ENCODE measurements at places on chromosomes 16 and 17.

DNA sequence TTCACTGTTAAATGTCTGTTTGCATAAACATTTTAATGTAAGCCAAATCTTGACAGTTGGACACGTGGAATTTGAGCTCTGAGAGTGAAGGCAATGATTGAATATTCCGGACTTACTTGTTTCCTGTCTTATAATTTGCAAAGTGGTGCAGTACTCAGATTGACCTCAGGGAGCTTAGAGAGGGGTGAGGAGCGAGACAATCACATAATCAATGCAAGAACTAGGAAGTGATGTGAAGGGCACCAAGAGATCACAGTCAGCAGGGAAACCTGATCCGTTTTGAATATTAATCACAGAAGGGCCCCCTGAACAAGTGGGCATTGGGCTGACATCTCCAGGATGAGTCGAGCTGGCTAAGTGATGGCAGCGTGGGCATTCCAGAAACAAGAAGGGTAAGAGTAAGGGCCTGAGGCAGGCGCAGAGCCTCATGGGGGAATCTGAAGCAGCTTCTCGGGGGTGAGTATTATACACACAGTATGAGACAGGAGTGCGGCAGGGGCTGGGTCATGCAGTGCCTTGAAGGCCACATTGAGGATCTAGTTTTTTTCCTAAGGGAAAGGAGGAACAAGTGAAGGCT lies 26.1 kb downstream of the TEX2 start:
- DNase-seq: no peak

GRCh38 chr17:14125518-14126137 lies 56.3 kb downstream of the COX10 start:
- DNase-seq: no peak

DNA sequence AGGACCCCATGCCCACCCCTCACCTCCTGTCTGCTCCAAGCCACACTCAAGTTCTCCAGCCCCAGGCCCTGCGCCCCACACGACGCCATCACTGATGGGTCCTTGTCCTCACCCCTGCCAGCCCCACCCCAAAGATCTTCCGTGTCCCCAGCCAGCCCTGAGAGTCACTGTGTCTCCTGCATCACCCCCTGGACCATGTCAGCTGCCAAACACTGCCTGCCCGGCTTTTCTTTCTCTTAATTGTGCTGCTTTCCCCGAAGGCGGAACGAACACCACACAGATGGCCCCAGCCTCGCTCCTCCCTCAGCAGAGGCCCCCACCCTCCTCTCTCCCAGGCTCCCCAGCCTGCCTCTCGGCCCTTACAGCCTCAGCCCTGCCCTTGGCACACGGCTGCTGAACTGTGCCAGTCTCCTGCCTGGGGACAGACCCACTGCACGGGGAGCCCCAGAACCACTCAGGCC lies 4.8 kb upstream of the GAA start:
- no peak for DNase-seq

- DNase-seq: no peak
Measured at GRCh38 chr17:80429356-80430275, 14.6 kb downstream of the ENDOV start.

GRCh38 chr16:74586948-74587347 lies 20.0 kb downstream of the GLG1 start:
- DNase-seq: no peak

DNA sequence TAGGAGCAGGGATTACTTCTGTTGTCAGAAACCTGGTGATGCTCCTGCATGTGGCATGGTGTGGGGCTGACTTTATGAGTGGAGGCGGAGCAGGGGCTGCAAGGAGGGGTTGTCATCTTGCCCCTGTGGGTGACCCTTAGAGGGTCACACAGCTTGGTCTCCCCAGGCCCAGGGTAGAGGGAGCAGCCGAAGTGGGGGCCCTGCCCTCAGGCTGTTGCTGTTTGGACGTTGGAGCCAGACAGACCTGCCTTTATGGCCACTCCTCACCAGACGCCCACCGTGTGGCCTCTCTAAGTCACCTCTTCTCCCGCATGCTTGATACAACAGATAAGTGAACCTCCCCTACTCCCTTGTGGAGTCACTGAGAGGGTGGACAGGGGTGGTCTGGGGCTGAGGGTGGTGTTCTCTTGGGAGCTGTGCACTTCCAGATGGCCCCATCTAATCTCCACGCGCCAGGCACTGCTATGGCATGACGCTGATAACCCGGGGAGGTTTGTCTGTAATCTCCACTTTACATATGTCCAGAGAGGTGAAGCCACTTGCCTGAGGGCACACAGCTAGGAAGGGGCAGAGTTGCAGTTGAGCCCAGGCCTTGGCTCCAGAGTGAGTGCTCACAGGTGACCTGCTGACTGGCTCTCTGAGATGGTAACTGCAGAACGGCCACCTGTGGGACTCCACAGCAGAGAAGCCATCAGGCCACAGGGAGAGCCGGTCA lies 10.0 kb downstream of the MAP2K3 start:
- DNase-seq: no peak

DNA sequence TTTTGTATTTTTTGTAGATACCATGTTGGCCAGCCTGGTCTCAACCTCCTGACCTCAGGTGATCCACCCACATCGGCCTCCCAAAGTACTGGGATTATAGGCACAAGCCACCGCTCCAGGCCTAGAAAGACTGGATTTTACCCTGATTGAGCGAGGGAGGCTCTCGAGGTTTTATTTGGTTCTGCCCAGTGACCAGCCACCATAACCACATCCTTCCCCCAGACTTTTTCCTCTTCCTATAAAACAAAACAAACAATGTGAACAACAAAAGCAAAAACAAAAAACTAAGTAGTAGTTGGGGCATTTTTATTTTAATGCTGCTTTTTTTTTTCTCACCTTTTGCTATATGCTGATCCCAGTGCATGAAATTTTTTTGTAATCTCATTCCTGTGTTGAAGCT lies 509.6 kb downstream of the MAF start:
- DNase-seq: no peak

DNA sequence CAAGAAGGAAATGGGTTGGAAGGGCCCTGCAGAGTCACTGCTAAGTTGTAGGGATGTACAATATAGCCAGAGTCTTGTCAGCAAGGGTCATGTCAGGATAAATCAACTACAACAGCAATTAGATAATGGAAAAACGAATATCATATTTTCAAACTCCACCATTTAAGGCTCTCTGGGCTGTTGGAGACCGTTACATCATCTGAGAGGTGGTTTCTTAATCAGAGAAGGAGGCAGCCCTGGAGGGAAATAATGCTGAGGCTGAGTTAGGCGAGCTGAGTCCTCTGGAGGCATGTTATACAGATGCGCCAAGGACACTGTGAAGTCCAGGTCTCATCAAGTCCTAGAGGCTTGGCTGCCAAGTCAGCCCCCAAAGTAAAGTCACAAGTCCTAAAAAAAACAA lies 30.3 kb downstream of the LYRM9 start:
- no peak for DNase-seq

DNA sequence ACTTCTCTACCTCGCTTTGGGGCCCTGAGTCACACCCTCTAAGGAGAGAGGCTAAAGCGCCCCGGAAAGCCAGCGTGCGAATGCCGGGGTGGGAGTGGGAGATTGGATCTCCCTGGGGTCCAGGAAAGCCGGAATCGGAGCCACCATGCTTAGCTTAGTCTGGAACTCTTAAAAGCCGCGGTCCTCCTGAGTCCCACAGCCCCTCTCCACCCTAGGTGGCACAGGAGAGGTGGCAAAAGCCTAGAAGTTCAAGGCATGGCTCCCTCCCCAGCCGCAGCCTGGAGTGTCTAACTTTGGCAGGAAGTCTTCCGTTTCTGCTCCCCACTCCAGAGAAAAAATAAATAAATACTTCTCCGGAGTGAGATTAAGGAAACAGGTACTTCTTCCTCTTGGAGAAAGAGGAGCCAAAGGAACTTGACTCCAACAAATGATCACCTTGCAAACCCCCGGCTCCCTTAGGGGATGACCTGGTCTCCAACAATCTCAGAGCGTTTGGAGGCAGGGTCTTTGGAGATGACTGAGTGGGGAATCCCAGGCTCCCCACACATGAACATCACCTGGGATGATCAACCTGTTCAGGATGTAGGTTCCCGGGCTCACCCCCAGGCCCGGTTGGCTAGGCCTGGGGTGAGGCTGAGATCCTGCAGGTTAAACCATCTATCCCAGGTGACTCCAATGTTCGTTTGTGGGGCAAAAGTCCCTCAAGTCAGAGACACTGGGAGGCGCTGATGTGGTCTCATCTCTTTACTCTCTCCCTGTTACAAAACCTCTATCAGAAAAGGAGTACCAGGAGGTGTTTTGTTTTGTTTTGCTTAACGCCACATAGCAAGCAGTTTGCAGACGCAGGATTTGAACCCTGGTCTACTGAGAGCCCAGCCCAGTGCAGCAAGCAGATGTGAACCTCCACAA lies 2.9 kb downstream of the CIITA start:
- DNase-seq: no peak

- no peak for DNase-seq
Measured at GRCh38 chr17:70796757-70797156, 627.4 kb downstream of the KCNJ2 start.

GRCh38 chr17:57745242-57745641 lies at the start of gene CCDC182:
CCDC182 (minus strand) TSS chr17:57745299; CDS start chr17:57745272, 27 bp downstream.
- DNase-seq: no peak

- DNase-seq: peak; percentile 28
Measured at GRCh38 chr17:27384261-27384701, 72.0 kb upstream of the KSR1 start.

DNA sequence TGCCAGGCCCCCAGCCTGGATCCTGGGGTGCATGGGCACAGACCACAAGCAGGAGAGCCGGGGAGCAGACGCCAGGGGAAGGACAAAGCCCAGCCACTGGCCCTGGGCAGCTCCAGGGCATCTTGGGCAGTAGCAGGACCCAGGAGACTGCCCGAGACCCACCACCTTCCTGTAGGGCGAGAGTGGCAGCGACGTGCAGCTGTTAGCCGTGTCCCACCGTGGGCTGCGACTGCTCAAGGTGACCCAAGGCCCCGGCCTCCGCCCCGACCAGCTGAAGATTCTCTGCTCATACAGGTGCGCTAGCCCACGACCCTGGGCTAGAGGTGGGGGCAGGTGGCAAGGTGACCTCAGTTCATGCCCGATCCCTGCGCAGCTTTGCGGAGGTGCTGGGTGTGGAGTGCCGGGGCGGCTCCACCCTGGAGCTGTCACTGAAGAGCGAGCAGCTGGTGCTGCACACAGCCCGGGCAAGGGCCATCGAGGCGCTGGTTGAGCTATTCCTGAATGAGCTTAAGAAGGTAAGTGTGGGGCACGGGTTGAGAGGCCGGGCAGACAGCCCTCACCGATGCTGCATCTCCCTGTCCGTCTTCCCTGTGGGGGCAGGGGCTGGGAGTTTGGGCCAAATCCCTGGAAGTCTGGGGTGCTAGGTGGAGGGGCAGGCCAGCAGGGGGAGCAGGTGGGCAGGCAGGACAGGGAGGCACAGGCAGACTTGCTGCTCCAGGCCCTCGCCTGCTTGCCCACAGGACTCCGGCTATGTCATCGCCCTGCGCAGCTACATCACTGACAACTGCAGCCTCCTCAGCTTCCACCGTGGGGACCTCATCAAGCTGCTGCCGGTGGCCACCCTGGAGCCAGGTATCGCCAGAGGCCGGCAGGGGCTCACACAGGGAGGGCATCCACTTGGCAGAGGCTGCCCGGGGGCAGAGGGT lies 13.5 kb upstream of the SMIM5 start:
- DNase-seq: no peak

- no peak for DNase-seq
Measured at GRCh38 chr17:38538906-38539305, 66.8 kb downstream of the SRCIN1 start.

GRCh38 chr17:39999067-39999466 lies 16.2 kb upstream of the CSF3 start:
- no peak for DNase-seq

- DNase-seq: no peak
Measured at GRCh38 chr17:58314706-58315015, 13.9 kb downstream of the TSPOAP1 start.

GRCh38 chr17:58686980-58687379 lies 4.9 kb downstream of the TEX14 start:
- no peak for DNase-seq

DNA sequence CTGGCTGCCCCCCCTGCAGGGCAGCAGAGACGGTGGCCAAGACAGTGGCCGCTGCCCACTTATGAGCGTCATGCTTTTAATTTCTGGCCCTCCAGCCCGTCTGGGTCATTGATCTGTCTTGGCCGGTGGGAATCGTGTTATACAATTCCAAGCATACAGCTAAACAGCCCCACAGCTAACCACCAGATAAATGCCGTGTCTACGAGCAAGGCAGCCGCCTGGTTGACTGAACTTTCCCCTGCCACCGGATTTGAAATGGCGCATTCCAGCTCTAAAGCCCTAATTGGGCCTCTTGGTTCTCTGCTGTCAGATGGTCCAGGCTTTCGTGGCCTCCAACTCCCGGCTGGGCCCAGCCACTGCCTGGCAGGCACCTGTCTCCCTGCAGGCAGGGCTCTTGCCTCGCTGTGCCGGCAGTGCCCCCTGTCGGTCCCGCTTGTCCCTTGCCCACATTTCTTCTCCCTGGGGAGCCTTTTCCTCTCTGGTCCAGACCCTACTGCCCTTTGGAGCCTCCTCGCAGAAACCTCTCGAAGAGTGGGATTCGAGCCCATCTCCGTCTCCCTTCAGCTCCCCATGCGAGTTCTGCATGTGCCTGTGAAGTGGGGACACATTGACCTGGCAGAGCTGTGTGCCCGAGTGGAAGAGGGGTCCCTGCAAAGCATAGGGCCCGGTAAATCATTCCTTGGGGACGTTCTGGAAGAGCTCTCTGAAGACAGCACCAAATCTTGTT lies 1.8 kb upstream of the RBFOX3 start:
- DNase-seq: no peak

GRCh38 chr16:79316004-79316458 lies 284.5 kb downstream of the MAF start:
- no peak for DNase-seq

GRCh38 chr16:54718376-54718775 lies 212.3 kb upstream of the IRX5 start:
- DNase-seq: no peak

DNA sequence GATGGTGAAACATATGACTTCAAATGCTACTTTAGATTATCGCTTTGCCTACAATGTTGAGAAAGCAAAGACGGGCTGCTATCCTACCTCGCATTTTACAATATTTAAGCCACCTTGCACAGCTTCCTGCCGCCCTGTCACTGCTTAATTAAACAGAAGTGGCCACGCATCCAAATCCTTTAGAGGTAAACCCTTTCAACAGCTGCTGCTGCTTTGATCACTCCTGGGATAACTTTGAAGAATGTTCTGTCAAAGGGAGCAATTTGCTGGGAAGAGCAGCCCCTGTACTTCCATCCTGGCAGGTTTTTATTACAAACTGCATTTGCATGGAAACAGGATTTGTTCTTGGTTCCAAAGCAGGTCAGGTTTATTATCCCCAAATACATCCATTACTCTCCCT lies 24.2 kb upstream of the SSTR2 start:
- DNase-seq: no peak

- no peak for DNase-seq
Measured at GRCh38 chr17:40306395-40306794, 2.6 kb upstream of the RARA start.
